ENCODE measurements at places on chromosomes 6 and 20. TPM values are rescaled to one million over a fixed set of nuclear protein-coding genes. Genes with fewer than 3 reads are reported as not detected.

- no peak overlapping the region for H3K4me3 ChIP-seq
- no peak overlapping the region for H3K27ac ChIP-seq
- no peaks in the 10 kb centered on the region for H3K36me3 ChIP-seq
- DNase-seq = no peak
- no peaks in the 10 kb centered on the region for H3K4me1 ChIP-seq
Observed at GRCh38 chr20:15122613-15123012, 785.2 kb upstream of the FLRT3 start.

DNA sequence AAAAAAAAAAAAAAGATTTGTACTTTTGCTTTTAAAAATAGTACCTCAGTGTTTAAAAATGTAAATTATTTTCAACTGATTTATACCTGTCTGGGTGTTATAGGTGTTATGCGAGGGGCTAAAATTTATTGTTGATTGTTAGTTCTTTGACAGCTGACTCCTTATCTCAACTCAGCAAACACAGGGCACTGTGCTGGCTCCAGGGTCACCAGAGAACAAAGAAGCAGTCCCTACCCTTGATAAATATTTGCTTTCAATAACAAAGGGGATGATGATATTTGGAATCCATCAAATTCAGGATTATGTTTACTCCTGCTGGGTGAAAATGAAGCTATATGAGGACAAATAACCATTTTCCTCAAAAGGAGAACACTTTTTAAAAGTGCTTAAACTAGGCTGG, 34.2 kb upstream of the KAT14 start:
- H3K27me3 ChIP-seq = peaks cover 31% of the 10 kb centered on the region
- H3K4me3 ChIP-seq = no peak overlapping the region
- DNase-seq = no peak
- H3K4me1 ChIP-seq = no peaks in the 10 kb centered on the region
- no peaks in the 10 kb centered on the region for H3K36me3 ChIP-seq

DNA sequence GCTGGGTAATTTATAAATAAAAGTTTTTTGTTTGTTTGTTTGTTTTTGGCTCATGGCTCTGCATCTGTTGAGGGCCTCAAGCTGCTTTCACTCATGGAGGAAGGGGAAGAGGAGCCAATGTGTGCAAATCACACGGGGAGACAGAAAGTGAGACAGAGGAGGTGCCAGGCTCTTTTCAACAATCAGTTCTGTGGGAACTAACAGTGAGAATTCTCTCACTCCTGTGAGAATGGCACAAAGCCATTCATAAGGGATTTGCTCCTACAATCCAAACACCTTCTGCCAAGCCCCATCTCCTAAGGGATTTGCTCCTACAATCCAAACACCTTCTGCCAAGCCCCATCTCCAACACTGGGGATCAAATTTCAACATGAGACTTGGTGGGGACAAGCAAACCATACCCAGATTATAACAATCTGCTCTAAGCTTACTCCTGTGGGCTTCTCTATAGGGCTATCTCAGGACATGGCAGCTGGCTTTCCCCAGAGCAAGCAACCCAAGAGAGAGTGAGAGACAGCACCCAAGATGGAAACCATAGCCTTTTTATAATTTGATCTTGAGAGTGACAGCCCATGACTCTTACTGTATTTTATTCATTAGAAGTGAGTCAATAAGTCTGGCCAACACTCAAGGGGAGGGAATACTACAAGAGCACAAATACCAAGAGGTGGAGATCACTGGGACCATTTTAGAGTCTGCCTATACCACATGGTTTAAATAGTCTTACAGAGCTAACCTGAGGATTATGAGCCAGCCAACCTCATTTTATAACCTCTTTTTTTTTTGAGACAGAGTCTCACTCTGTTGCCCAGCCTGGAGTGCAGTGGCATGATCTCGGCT, 22.8 kb upstream of the LRRC1 start:
- H3K4me1 ChIP-seq = no peaks in the 10 kb centered on the region
- no peaks in the 10 kb centered on the region for H3K36me3 ChIP-seq
- no peak overlapping the region for H3K27ac ChIP-seq
- no peak overlapping the region for H3K4me3 ChIP-seq
- DNase-seq = no peak

- H3K36me3 ChIP-seq = peaks cover 12% of the 10 kb centered on the region
- peaks cover 17% of the 10 kb centered on the region for H3K4me1 ChIP-seq
- DNase-seq = no peak
- peak overlapping the region; percentile 97 for H3K27ac ChIP-seq
- no peaks in the 10 kb centered on the region for H3K27me3 ChIP-seq
Observed at GRCh38 chr6:13303668-13304017, 24.7 kb downstream of the TBC1D7 start.

- no peak overlapping the region for H3K4me3 ChIP-seq
- peaks cover 3% of the 10 kb centered on the region for H3K4me1 ChIP-seq
- peaks cover 6% of the 10 kb centered on the region for H3K36me3 ChIP-seq
- H3K27me3 ChIP-seq = peaks cover 14% of the 10 kb centered on the region
Observed at GRCh38 chr6:31918069-31918720, 9.3 kb upstream of the C2 start.

GRCh38 chr6:16222826-16223225, 15.6 kb upstream of the GMPR start:
- H3K4me1 ChIP-seq = no peaks in the 10 kb centered on the region
- no peak overlapping the region for H3K4me3 ChIP-seq
- H3K36me3 ChIP-seq = no peaks in the 10 kb centered on the region
- no peak overlapping the region for H3K27ac ChIP-seq

ZBP1 gene
- 38.6 TPM for total RNA-seq

Data from T-helper 17 cell (primary cell).